ENCODE measurements at places on chromosomes 11 and 22. TPM values are rescaled to one million over a fixed set of nuclear protein-coding genes. Genes with fewer than 3 reads are reported as not detected.

DNA sequence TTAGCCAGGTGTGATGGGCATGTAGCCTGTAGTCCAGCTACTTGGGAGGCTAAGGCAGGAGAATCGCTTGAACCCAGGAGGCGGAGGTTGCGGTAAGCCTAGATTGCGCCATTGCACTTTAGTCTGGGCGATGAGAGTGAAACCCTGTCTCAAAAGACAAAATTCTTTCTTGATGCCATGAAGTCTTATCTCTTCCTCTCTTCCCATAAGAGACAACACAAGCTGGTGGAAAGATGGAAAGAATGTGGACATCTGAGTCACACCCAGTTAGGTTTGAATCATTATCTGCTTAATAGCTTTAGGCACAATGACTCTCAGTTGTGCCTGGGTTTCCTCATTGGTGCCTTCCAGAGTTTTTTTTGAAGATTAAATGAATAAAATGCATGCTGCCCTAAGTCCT, 35.3 kb downstream of the KREMEN1 start:
- no peak for DNase-seq

- no peak for DNase-seq
Measured at GRCh38 chr22:35590634-35591295, 26.4 kb downstream of the MB start.

Gene CCND1
- total RNA-seq: 0.19 TPM

Gene ABCC8
- total RNA-seq: not detected

DNA sequence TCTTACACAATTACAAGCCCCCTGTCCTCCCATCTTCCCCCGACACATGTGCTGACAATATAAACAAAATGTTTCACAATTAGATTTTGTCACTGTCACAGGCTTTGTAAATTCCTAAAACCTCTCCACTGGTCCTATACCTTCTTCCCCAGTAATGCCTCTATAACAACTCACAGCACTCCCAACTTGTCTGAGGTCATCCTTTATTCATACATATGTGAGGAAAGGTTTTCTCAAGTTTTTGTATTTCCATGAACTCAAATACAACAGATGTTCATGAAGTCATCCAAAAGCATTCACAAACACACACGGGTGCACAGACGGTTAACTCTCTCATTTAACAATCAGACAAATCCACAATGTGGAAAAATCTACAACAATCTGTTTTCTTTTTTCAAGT, 1.9 kb downstream of the OR52H1 start:
- DNase-seq: no peak

GRCh38 chr11:17777086-17777737, 42.6 kb downstream of the KCNC1 start:
- no peak for DNase-seq

DNA sequence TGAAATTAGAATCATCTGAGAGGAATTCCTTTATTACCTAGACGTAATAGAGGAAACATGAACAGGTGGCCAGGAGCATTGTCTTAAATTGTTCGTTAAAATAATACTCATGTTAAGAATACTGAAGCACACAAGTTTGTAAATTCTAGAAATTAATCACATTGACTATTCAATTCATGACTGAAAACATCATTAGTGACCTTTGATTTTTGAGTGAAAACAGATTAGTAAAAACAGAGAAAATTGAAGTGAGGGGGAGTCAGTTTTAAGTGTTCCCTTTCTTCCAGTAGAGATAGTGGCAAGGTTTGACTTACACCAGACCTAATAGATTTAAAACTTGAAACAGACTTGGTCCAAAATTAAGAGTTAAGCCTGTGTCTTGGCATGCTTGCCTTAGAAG, 1.4 kb downstream of the ZFP91 start:
- no peak for DNase-seq

DNA sequence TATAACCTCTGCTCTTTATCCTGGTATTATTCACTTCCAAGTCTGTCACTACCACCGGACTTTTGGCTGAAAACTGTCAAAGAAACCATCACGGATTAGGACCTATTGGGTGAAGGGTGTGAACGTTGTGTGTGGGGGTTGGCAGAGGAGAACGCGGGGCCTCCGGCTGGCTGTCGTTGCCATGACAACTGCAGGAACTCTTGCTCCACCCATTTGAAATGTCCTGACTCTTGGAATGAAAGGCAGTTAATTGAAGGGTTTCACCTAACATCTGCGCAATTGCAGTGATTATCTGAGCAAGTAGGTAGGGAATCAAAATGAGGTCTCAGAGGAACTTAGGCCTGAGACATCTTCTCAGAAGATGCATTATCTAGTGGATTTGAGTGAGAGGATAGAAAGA, 60.9 kb upstream of the CLMP start:
- no peak for DNase-seq

- no peak for DNase-seq
Measured at GRCh38 chr22:37931893-37932389, 21.5 kb downstream of the C22orf23 start.

DNA sequence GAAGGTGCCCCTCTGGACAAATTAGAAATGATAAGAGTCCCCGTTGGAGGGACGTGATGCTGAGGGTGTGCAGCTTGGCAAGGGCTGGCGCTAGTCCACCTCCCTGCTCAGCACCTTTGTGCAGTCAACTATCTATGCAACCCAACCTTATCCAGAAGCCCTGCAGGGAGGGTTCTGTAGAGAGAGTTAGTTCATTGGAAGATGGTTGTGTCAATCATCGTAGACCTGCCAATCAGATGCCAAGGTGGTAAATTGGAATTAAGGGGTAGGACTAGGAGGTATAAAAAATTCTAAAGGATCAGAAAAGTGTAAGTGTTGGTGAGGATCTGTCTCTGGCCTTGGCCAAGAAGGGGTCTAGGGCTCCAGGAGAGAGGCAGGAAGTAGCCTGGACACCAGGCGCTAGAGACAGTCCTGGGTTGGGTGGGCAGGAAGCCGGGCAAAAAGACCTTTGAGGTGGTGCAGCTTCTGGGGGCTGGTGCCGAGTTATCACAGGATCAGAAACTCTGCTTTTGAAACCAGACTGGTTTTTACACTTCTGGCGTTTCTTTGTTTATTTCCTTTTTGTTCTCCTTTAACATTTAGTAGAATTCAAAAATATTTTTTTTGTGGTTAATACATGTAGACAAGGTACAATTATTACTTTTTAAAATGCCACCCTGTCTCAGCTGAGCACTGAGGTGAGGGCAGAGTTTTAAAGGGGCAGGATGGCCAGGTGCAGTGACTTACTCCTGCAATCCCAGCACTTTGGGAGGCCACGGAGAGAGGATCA, 1.6 kb downstream of the C1QTNF6 start:
- DNase-seq: peak; percentile 44

- DNase-seq: no peak
Measured at GRCh38 chr11:1597331-1597993, 632 bp downstream of the KRTAP5-2 start.

GRCh38 chr22:31681349-31682345, 19.6 kb upstream of the PISD start:
- DNase-seq: no peak

Gene TNNI2
- total RNA-seq: not detected

GRCh38 chr11:7909585-7910285, 21.3 kb downstream of the OR10A6 start:
- no peak for DNase-seq

Gene FREY1
- 0.73 TPM for total RNA-seq

Gene MMP13
- not detected for total RNA-seq

- peak; percentile 52 for DNase-seq
Measured at GRCh38 chr11:911031-911889, 650 bp upstream of the CHID1 start.

Gene DAGLA
- 0.15 TPM for total RNA-seq

GRCh38 chr11:83092488-83093384, 21.0 kb upstream of the RAB30 start:
- no peak for DNase-seq

DNA sequence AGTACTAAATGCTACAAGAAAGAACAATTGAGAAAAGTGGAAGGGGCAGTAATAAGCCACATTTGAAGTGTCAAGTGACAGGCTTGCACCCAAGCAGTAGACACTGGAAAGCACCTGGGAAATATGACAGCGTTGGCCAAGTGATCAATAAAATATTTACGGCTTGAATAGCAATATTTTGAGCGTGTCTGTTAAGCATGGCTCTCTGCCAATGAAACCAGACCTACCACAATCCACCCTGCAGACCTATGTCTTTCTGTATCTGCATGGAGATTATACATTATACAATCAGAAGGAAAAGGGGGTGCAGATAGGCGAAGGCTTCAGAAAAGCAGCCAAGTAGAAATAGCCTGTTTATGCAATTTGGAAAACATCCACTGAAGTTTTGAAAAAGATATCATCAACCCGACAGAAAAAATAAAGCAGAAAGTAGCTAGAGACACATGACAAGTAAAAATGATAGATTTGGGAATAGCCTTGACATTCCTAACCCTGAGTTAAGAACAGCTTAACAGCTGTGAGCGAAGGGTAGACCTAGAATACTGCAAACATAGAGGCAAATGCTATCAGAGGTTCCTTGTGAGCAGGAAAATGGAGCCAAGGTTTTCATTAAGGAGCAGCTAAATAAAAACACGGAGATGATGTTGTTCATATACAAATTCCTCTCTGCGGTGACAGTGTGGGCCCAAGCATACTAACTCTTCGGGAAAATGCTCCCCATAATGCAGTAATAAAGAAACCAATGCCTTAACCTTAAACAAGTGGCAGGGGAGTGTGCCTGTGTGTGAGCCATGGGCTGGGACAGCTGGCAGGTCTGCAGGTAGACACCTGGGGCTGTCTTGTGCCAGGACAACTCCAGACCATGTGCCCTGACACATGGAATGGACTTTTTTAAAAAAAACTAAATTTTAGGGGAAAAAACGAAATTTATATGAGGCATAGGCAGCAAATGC, 71.3 kb downstream of the ETS1 start:
- DNase-seq: no peak

Gene LRRC74B
- total RNA-seq: not detected

DNA sequence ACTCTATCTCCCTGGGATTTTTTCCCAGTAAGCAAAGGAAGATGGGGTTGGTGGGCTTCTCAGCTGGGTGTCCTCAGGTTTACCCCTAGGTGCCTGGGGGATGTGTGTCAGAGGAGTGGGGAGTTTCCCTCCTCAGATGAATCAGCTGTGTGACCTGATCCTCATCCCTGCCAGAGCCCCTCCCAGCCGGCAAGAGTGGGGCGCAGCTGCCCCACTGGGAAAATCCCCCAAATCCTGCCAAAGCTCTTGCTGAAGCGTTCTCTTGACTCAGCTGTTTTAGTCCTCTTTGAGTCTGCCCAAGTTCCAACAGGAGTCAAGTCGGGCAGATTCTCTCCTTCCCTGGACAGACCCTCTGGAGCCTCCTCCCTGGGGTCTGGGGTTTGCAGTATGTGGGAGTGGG, 6.0 kb downstream of the C11orf68 start:
- DNase-seq: peak; percentile 28

Gene SUSD2
- total RNA-seq: 0.19 TPM

Gene P4HA3
- not detected for total RNA-seq

DNA sequence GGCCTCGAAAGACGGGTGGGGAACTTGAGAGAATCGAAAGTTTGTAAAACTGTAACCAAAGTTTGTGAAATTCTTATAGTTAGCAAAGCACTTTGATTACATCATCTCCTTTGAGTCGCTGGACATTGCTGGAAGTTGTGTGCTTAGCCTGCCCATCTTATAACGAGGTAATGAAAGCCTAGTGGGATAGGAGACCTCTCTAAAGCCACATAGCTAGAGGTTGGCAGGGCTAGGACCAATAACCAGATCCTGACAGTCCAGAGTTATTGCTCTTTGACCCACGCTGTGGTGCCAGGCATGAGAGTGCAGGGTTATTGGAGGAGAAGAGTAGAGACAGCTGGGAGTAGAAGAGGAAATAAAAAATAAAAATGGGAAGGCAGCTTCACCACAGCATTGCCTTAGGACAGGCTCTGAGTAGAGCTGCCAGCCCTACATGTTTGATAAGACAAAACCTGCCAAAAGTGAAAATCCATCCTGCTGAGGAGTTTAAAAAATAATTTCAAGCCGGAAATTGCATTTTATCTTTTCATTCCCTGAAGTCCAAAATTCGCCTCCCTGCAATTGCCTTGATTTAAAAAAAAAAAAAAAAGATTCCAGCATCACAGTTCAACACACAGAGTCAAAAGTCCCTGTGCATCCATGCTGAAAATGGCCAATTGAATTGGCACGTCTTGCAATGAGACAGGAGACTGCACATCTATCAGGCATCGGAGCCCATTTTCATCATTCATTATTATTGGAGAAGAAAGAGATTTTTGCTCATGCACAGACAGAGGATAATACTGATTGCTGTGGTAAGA, 225.5 kb upstream of the POU2AF2 start:
- no peak for DNase-seq

All from activated CD4-positive, alpha-beta memory T cell treated with anti-CD3 and anti-CD28 coated beads for 36 hours (primary cell).